ENCODE measurements at places on chromosomes 4 and X.

DNA sequence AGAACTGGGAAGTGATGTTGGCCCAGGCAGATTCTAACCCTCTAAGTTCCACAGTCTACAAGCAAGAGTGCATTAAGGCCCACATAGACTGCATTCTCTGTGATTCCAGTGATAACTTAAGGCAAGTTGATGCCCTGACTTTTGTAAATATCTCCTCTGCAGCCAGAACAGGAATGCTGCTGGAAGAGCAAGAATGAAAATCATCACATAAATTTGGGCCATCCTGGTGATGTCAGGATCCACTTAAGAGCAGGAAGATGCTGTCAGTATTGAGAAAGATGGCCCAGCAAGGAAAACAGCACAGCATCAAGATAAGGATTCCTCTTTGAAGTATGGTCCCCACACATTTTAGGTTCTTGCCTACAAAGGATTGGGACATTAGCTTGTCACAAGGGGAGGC is 52.4 kb downstream of the TMPRSS11F start:
- no peak for DNase-seq

- DNase-seq = no peak
These were observed 5.5 kb upstream of the IL15 start for GRCh38 chr4:141630854-141631253.

GRCh38 chr4:75698162-75698962 is 25.2 kb upstream of the G3BP2 start:
- peak; percentile 42 for DNase-seq

DNA sequence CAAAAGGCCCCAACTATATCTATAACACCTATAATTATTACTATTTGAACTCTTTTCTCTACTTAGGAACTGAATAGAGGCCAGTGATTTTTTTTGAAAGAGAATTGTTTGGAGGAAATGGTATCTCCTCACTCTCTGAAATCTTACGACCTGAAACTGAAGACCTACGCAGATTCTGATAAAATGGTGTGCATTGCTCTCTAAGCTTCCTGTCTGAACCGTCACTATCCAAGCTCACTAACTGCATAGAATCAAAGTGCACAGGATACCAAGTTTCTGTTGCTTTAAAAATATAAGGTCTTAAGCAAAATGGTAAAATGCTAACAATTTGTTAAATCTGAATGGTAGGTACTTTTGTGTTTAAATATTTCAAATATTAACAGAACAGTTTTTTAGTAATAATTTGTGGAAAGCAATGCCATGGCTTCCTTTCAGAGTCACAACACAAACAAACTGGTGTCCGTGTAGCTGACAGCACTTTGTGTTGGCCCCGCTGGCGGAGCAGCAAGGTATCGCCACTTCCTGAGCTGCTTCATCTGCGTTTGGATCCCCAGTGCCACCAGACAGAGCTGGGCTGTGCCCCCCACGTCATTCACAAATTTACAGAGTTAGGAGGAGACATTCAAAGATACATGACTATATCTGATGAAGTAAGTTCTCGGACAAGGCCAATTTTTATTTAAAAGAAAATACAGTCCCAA is 313.9 kb downstream of the FBXW7 start:
- DNase-seq = no peak

GRCh38 chr4:147839663-147840062 is 107.8 kb downstream of the ARHGAP10 start:
- DNase-seq = no peak

DNA sequence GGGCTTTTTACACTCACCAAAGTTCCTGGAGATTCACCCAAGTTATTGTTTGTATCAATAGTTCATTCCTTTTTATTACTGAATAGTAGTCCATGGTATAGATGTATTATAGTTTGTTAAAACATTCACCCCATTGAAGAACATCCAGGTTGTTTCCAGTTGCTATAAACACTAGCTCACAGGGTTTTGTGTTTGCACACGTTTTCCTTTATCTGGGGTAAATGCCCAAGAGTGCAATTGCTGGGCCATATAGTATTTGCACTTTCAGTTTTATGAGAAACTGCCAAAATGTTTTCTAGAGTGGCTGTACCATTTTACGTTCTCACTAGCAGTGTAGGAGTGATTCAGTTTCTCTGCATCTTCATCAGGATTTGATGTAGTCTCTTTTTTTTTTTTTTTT is 57.1 kb downstream of the CBLL2 start:
- DNase-seq = no peak

DNA sequence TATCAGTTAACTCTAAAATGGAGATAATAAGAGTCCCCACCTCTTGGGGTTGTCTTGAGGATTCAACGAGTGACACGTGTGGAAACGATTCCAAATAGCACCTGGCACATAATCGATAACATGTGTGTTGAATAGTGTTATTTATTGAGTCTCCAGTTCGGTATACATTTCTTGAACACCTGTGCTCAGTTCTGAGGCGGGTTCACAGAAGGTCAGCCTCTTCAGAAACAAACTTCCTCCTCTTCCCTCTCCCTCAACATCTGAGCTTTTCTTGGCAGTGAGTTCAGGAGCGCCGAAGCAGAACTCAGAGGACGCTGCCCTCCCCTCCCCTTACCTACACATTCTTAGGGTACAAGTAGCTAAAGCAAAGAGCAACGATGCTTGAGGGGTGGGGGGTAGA is 934 bp downstream of the PDHA1 start:
- DNase-seq = no peak

DNA sequence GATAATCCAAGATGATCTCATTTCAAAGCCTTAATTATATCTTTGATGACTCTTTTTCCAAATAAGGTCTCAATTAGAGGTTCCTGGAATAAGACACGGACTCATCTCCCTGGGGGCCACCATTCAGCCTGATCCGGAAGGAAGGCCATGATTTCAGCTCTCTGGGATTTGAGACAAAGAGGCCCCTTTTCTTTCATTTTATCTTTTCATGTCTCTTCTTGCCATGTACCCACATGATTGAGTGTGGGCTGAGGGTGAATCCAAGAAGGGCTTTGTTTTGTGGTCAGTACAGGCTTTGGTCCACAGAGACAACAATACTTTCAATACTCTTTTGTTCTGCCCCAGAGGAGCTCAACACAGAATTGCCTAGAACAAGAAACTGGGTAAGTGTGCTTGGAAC is 261.2 kb downstream of the TRIML1 start:
- DNase-seq = no peak

GRCh38 chr4:79598801-79599200 is 190.8 kb upstream of the GK2 start:
- DNase-seq = no peak
